WERI-Rb-1 (cell line): ENCODE measurements at places on chromosomes 5 and 9.

DNA sequence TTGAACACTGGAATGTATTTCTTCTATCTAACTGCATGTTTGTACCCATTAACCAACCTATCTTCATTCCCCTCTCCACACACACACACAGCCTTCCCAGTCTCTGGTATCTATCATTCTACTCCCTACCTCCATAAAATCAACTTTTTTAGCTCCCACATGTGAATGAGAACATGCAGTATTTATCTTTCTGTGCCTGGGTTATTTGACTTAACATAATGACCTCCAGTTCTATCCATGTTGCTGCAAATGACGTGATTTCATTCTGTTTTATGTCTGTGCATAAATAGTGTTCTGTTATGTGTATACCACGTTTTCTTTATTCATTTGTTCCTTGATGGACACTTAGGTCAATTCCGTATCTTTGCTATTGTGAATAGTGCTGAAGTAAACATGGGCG lies 38.7 kb upstream of the CTSL start:
- no peak for DNase-seq

- no peak for DNase-seq
Measured at GRCh38 chr9:98236901-98237487, 18.5 kb downstream of the TBC1D2 start.

DNA sequence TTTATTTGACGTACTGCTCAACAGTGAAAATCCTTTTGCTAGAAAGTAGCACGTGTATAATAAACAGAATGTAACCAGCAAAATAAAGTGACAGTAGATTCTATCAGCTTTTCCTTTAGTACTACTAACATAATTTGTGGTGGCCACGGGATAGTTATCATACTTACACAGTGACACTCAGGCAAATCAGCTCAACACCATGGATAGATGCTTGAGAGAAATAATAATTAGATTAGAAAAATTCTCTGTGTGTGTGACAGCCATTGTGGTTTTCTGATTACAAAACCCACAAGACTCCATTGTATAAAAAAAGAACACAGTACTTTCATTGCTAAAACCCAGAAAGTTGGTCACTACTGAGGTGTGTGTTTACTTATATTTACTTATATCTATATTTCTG lies 101.1 kb downstream of the MUSK start:
- no peak for DNase-seq

DNA sequence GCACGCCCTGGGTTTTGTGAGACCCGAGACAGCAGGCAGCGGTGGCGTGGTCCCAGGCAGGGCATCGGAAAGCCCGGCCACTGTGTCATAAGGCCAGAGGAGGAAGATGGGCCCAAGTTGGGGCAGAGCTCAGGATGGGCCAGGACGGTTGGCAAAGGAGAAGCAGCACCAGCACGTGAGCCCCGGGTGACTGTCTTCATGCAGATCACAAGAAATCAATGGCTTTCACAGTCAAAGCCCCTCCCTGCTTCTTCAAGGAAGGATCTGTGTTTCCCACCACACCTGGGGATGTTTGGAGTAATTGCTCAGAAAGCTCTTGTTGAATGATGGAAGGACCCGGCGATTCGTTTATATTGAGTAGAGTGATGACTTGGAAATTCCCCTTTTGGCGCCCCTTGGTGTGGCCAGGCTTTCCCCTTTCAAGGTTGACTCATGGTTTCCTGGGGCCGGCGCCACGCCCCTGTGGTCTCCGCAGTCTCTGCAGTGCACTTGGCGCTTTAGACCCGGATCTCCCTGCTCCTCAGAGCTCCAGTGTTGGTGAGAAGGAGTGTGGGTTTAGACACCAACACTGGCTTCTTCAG lies 52.1 kb downstream of the IL31RA start:
- no peak for DNase-seq

GRCh38 chr5:149371296-149371962 lies 7.7 kb downstream of the IL17B start:
- DNase-seq = peak; percentile 75

DNA sequence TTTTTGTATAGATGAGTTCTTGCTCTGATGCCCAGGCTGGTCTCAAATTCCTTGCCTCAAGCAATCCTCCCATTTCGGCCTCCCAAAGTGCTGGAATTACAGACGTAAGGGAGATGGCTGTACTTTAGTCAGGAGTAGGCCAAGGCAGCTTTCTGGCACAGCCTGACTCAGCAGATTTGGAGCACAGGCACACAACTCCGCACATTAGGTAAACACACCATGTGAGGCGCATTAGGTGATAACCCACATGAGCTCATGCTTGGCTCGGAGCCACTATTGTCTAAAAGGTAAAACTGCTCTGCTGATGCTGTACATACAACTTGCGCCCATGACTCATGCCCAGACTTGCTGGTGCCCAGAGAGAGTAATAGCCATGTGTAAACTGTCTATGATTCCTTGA lies 1157.9 kb downstream of the TAF11L14 start:
- no peak for DNase-seq

DNA sequence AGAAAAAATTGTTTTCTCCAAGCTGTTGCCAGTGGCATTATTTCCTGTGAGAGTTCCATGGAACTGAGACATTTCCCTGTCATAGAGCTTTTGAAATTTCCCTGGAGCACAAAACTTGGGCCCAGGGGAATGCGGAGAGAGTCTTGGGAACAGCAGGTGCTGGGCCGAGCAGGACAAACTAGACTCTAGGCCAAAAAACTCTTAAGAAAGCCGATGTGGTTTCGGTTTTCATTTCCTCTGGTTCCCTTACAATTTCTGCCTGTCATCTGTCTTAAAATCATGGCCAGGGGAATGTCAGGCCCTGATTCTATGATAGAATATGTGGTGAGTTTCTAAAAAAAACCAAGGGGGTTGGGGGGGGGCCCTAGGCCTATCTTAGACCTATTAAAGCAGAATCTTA lies 4.6 kb downstream of the SLC35A4 start:
- DNase-seq = no peak

GRCh38 chr5:61586096-61587084 lies 254.3 kb downstream of the ZSWIM6 start:
- DNase-seq = no peak

DNA sequence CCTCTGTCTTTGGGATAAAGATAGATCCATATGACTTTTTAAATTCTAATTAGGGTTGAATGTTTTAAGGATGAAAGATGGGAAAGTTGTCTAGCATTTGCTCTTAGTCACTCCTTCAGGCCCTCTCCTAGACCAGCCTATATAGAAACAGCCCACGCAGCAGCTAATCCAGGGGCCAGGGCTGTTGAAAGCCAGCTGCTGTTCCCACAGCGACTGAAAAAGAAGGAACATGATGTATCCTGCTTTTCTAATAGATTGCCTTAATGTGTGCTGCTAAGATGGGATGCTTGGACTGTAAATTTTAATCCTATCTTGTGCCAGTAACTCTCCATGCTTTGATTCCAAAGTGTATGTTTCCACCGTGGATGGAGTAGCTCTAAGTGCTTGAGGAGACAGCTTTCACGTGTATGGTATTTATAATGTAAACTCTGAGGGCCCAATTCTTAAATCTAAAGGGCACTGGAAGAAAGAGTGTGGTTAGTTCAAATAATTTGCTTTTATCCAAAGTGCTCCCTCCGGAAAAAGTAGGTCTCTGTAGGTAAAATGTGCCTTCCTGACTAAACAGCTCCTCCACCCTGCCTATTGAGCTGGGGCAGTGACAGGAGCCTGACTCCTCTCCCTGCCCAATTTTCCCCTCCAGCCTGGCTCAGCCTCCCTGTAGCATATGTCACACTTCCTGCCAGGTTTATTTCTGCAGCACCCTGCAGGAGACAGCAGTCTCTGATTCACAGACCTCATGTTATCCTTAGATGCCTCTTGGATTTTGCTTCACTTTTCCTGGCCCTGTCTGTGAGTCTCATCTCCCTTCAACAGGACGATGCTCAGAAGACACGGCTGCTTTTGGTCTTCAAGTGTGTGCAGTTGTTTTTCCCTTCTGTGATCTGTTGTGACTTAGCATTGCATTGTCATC lies 33.2 kb downstream of the SLC36A1 start:
- peak; percentile 31 for DNase-seq

DNA sequence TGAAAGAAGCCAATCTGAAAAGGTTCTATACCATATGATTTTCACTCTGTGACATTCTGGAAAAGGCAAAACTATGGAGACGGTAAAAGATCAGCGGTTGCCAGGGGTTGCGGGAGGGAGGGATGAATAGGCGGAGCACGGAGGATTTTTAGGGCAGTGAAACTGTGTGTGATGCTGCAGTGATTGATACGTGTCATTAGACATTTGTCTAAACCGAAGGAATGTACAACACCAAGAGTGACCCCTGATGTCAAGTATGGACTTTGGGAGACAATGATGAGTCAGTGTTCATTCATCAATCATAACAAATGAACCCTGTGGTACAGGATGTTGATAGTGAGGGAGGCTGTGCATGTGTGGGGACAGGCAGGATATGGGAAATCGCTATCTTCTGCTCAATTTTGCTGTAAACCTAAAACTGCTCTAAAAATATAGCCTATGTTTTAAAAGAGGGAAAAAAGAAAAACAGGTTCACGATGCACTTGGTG lies 34.4 kb downstream of the ERGIC1 start:
- no peak for DNase-seq

DNA sequence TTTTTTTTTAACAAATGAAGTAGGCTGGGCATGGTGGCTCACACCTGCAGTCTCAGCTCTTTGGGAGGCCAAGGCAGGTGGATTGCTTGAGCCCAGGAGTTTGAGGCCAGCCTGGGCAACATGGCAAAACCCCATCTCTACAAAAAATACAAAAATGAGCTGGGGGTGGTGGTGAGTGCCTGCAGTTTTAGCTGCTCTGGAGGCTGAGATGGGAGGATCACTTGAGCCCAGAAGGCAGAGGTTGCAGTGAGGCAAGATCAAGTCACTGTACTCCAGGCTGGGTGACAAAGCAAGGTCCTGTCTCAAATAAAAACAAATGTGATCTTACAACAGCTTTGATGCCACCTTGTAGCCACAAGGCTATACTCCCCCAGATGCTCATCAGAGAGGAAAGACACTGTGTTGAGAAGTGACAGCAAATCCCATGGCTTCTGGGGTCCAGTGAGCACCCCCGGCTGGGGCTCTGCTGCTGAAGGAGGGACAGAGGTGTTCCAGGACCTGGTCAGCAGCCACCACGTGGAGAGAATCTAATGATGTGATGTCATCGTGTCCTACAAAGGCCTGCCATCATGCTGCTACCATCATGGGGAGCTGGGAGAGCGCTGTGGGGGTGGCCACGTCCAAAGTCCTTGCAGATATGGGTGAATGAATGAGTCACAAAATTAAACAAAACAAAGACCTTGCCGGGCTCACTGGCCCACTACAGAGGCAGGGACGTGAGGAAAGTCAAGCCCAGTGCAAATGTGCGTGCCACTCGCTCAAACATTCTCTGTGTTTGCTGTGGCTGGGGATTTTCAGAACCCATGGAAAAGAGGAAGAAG lies 60.7 kb downstream of the PRRT1B start:
- no peak for DNase-seq

- DNase-seq = no peak
Measured at GRCh38 chr5:148388696-148389095, 4.9 kb downstream of the FBXO38 start.
